ENCODE measurements at places on chromosomes 5 and 9.

DNA sequence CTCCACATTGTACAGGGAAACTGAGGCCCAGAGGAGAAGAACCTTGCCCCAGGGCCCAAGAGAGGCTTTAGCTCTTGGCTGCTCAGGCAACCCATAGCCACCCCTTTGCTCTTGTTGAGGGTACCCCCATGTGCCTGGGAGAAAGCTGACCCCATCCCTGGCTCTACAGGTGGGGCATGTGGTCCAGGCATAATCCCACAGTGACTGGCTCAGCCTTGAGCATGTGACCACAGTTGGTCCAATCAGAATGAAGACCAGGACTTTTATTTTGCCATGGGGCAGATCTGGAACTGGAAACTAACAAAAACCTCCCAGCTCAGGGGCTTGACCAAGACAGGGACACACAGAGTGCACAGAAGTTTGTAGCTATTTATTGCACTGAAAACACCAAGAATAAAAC is 29.3 kb downstream of the SLC6A7 start:
- H3K27me3 ChIP-seq, result peaks cover 51% of the 10 kb centered on the region
- no peak for DNase-seq
- no peaks in the 10 kb centered on the region for H3K36me3 ChIP-seq

GRCh38 chr5:73282923-73283322 is 109.9 kb downstream of the TMEM174 start:
- no peak overlapping the region for H3K27ac ChIP-seq
- no peak overlapping the region for H3K4me3 ChIP-seq
- no peaks in the 10 kb centered on the region for H3K4me1 ChIP-seq
- no peak for DNase-seq
- H3K27me3 ChIP-seq, result peaks cover 82% of the 10 kb centered on the region
- H3K36me3 ChIP-seq, result peaks cover 3% of the 10 kb centered on the region

DNA sequence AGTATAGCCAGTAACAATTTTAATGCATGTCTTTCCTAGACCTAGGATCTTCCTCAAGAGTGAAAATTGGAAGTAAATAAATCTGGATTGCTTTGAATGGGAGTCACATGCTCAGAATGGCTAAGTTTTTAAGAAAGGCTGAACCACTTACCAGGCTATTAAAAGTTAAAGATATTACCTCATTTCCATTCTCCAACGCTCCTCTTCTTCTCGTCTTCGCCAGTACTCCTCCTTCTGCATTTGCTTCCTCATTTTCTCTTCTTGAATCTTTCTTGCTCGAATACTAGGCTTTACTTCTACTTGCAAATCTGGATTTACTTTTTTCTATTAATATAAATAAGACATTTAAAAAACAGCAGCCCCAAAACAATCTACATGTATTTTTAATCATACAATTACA is 49.6 kb downstream of the ZFR start:
- H3K27ac ChIP-seq, result no peak overlapping the region
- DNase-seq, result no peak
- H3K36me3 ChIP-seq, result peaks cover 90% of the 10 kb centered on the region
- no peaks in the 10 kb centered on the region for H3K27me3 ChIP-seq
- H3K4me3 ChIP-seq, result no peak overlapping the region

DNA sequence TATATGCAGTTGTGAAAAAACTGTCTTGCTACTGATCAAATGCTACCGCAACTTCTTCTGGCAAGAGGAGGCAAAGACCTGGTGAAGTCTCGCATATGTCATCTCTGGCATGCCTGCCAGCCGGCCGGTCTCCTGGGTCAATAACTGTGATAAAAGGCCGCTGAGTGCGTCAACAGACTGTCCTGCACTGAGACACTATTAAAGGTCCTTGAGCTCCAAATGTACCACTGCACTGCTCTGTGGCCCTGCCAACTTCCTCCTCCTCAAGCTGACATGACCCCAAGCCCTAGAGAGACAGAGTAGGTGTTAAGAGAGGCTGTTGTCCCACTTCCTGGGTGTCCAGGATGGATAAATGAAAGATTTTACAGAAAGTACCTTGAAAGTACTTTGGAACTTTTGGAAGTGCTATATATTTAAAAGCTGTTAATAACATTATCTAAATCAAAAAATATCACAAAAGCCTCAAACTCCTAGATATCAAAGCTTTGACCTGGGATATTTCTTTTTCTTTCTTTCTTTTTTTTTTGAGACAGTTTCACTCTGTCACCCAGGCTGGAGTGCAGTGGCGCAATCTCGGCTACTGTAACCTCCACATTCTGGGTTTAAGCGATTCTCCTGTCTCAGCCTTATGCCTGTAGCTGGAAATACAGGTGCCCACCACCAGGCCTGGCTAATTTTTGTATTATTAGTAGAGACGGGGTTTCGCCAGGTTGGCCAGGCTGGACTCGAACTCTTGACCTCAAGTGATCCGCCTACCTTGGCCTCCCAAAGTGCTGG is 31.5 kb downstream of the RAPGEF1 start:
- no peak for DNase-seq
- H3K4me3 ChIP-seq, result peak overlapping the region; percentile 63
- H3K27me3 ChIP-seq, result no peaks in the 10 kb centered on the region
- H3K36me3 ChIP-seq, result peaks cover 24% of the 10 kb centered on the region
- peaks cover 83% of the 10 kb centered on the region for H3K4me1 ChIP-seq

DNA sequence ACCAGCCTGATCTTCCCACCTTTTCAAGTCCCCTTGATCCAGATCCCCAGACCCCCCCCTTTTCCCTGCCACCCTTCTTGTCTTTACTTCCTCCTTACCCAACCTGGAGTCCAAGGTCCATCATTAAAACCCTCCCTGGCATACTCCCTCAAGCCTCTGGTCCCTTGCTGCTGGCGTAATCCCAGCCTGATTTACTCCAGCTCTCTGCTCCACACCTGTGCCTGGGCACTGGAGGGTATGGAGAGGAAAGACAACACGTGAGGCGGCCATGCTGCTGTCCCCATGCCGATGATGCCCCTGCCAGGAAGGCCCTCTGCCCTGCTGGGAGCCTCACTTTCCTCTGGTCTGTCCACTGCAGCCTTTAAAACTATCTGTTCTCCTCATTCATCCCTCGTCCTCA is 5.1 kb downstream of the B4GALT7 start:
- peaks cover 29% of the 10 kb centered on the region for H3K4me1 ChIP-seq
- H3K27me3 ChIP-seq, result no peaks in the 10 kb centered on the region
- H3K4me3 ChIP-seq, result peak overlapping the region; percentile 27
- peak overlapping the region; percentile 27 for H3K27ac ChIP-seq
- no peak for DNase-seq

GRCh38 chr5:148403344-148403743 is 19.6 kb downstream of the FBXO38 start:
- H3K4me1 ChIP-seq, result peaks cover 37% of the 10 kb centered on the region
- H3K4me3 ChIP-seq, result no peak overlapping the region
- H3K36me3 ChIP-seq, result peaks cover 81% of the 10 kb centered on the region
- no peaks in the 10 kb centered on the region for H3K27me3 ChIP-seq

DNA sequence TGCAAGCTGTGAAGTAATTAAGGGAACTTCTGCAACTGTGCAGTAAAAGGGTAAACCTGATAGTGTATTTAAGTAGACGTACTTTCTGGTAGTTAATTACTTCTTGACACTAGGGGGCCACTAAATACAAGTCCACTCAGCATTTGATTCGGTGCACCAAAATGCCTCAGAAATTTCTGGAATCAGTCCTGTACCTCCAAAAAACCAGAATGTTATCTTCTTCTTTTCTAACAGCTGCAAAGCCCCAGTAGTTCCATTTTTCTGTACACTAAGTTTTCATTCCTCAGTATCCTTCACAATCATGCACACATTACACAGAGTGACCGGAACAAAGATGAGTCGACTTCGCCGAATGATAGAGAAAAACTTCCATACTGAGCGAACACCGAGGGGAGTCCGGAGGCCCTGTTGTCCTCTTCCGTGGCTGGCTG is 484 bp downstream of the GFM2 start:
- peak overlapping the region; percentile 98 for H3K4me3 ChIP-seq
- H3K27ac ChIP-seq, result peak overlapping the region; percentile 97
- peaks cover 35% of the 10 kb centered on the region for H3K4me1 ChIP-seq
- H3K36me3 ChIP-seq, result peaks cover 34% of the 10 kb centered on the region

DNA sequence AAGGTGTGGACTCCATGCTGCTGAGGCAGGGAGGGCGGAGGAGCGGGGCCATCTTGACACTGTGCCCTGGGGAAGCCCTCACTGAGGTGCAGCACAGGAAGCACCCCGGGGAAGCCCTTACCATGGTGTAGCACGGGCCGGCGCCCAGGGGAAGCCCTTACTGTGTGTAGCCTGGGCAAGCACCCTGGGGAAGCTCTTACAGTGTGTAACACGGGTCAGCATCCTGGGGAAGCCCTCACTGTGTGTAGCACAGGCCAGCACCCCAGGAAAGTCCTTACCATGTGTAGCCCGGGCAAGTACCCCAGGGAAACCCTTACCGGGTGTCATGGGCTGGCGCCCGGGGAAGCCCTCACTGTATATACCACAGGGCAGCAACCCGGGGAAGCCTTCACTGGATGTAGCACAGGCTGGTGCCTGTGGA is 62.6 kb upstream of the ZNF354B start:
- DNase-seq, result no peak
- H3K27ac ChIP-seq, result no peak overlapping the region
- peaks cover 5% of the 10 kb centered on the region for H3K4me1 ChIP-seq
- H3K4me3 ChIP-seq, result no peak overlapping the region

GRCh38 chr5:174312641-174313040 is 267.1 kb downstream of the NSG2 start:
- H3K27me3 ChIP-seq, result peaks cover 69% of the 10 kb centered on the region
- no peaks in the 10 kb centered on the region for H3K36me3 ChIP-seq
- H3K4me3 ChIP-seq, result no peak overlapping the region
- no peak for DNase-seq

GRCh38 chr5:104513121-104513602 is 950.6 kb upstream of the NUDT12 start:
- H3K27ac ChIP-seq, result no peak overlapping the region
- no peaks in the 10 kb centered on the region for H3K36me3 ChIP-seq
- H3K4me3 ChIP-seq, result no peak overlapping the region
- H3K27me3 ChIP-seq, result no peaks in the 10 kb centered on the region

GRCh38 chr5:95690333-95690732 is 7.5 kb upstream of the SPATA9 start:
- peaks cover 6% of the 10 kb centered on the region for H3K27me3 ChIP-seq
- no peaks in the 10 kb centered on the region for H3K4me1 ChIP-seq
- no peak overlapping the region for H3K4me3 ChIP-seq
- no peak for DNase-seq
- H3K36me3 ChIP-seq, result no peaks in the 10 kb centered on the region

DNA sequence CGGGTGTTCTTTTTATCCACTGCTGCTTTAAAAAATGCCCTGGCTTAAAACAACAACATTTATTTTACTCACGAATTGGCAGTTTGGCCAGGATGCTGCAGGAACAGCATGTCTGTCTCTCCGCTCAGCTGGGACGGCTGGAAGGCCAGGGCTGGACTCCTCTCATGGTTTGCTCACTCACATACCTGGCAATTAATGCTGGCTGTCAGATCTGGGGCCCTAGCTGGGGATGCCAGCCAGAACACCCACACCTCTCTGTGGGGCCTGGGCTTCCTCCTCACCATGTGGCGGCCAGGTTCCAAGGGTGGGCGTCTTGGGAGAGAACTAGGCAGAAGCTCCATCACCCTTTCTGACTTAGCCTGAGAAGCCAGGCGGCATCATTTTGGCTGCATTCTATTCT is 189.1 kb upstream of the IL12B start:
- no peak for DNase-seq
- peaks cover 6% of the 10 kb centered on the region for H3K27me3 ChIP-seq
- H3K4me3 ChIP-seq, result no peak overlapping the region
- no peak overlapping the region for H3K27ac ChIP-seq
- no peaks in the 10 kb centered on the region for H3K36me3 ChIP-seq

- DNase-seq, result no peak
- H3K4me1 ChIP-seq, result peaks cover 17% of the 10 kb centered on the region
- peak overlapping the region; percentile 87 for H3K27ac ChIP-seq
- peak overlapping the region; percentile 92 for H3K4me3 ChIP-seq
Observed at GRCh38 chr5:112738191-112738560, 491 bp downstream of the APC start.
